ENCODE measurements at places on chromosomes 4 and X.

DNA sequence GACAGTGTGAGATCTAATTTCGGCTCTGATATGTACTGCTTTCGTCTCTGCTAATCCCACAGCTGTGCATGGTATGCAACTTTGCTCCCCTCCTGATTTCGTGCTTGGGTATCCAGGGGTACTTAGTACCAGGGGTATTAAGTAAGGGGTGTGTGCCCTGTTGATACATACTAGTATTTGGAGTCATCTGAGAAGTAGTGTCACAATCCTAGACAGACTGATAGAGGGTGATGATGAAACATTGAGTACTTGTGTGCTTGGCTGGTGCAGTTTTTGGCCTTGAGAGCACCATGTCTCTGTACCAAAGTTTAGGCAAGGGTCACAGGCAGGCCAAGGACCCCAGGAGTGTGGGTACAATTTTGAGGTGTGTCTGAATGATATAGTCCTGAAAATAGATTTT, 10.9 kb downstream of the GPAT3 start:
- DNase-seq = no peak

DNA sequence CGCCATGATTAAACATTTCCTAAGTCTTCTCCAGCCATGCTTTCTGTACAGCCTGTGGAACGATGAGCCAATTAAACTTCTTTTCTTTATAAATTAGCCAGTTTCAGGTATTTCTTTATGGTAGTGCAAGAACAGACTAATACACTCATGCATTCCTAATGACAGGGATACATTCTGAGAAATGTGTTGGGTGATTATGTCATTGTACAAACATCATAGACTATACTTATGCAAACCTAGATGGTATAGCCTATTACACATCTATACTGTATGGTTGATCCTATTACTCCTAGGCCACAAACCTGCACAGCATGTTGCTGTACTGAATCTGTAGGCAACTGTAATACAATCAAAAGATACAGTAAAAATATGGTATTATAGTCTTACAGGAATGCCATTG, 83.1 kb downstream of the ATOH1 start:
- no peak for DNase-seq

GRCh38 chr4:28973587-28974350, 1746.4 kb upstream of the PCDH7 start:
- no peak for DNase-seq

DNA sequence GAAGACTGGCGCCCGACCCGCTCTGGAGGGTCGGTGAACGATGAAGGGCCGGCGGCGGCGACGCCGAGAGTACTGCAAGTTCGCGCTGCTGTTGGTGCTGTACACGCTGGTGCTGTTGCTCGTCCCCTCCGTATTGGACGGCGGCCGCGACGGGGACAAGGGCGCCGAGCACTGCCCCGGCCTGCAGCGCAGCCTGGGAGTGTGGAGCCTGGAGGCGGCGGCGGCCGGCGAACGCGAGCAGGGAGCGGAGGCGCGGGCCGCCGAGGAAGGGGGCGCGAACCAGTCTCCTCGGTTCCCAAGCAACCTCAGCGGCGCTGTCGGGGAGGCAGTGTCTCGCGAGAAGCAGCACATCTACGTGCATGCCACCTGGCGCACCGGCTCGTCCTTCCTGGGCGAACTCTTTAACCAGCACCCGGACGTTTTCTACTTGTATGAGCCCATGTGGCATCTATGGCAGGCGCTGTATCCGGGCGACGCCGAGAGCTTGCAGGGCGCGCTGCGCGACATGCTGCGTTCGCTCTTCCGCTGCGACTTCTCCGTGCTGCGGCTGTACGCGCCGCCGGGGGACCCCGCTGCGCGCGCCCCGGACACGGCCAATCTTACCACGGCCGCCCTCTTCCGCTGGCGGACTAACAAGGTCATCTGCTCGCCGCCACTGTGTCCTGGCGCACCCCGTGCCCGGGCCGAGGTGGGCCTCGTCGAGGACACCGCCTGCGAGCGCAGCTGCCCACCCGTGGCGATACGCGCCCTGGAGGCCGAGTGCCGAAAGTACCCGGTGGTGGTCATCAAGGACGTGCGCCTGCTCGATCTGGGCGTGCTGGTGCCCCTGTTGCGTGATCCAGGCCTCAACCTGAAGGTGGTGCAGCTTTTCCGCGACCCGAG, 568 bp downstream of the CHST7 start:
- DNase-seq = peak; percentile 70

- no peak for DNase-seq
Observed at GRCh38 chr4:2948895-2949781, 14.1 kb downstream of the NOP14 start.

DNA sequence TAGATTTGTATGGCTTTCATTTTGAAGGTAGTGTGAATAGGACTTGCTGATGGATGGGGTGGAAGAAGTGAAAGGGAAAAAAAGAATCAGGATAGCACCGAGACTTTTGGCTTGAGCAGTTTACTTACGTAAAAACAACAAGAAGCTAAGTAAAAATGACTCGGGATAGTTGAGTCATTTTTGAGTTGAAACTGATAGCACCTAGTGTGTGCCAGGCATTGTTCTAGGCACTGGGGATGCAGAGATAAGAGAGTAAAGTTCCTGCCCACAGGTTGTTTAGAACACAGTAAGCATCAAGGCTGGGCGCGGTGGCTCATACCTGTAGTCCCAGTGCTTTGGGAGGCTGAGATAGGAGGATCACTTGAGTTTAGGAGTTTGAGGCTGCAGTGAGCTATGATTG, 34.7 kb downstream of the ADD1 start:
- DNase-seq = no peak

DNA sequence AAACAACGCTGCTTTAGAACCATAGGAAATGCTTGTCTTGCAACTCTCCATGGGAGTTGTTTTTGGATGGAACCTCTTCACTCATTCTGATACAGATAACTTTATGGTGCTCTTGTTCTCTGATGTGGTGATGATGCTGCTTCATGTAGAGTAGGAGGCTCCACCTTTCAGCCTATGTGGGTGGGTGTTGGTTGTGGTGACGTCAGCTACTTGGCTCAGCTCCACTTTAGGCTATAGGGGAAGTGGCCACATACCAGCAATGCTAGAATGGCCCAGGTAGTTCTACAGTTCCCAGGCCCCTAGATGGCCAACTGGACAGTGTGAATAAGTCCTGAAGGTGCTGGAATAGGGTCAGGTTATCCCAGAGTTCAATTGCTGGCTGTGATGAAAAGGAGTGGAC, 192.1 kb downstream of the TBX22 start:
- no peak for DNase-seq

DNA sequence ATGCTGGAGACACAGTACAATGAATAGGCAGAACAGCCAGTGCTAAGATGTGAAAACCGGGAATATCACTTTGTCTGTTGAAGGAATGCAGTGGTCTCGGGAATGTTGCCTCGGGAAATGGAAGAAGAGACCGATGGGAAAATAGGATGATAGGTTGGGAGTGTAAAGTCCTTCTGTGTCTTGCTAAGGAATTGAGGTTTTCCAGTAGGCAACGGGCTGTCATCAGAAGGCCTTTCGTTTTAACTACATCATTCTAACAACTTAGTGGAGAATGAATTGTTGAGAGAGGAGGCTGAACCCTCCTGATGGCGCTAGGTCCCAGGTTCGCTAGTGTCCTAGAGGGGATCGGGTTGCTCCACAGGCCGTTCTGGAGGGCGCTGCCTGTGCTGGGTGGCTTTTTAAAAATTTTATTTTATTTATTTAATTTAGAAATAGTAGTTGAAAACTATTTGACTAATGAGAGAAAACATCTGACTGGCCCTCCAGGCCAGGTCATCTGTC, 730 bp downstream of the VBP1 start:
- DNase-seq = no peak

DNA sequence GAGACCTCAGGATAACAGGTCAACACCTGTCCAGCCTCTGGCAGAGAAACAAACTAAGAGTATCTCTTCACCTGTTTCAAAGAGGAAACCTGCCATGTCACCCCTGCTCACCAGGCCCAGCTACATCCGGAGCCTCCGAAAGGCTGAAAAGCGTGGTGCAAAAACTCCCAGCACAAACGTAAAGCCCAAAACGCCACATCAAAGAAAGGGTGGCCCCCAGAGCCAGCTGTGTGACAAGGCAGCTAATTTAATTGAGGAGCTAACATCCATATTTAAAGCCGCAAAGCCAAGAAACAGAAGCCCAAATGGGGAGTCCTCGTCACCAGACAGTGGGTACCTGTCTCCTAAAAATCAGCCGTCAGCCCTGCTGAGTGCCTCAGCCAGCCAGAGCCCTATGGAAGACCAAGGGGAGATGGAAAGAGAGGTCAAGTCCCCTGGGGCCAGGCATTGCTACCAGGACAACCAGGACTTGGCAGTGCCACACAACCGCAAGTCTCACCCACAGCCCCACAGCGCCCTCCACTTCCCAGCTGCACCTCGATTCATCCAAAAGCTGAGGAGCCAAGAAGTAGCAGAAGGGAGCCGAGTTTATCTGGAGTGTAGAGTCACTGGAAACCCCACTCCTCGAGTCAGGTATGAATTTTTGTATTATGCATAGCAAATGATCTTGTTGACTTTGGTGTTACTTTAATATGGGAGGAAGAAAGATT, 15.1 kb downstream of the PALLD start:
- DNase-seq = no peak

GRCh38 chr4:20445933-20446723, 194.4 kb downstream of the SLIT2 start:
- DNase-seq = no peak

DNA sequence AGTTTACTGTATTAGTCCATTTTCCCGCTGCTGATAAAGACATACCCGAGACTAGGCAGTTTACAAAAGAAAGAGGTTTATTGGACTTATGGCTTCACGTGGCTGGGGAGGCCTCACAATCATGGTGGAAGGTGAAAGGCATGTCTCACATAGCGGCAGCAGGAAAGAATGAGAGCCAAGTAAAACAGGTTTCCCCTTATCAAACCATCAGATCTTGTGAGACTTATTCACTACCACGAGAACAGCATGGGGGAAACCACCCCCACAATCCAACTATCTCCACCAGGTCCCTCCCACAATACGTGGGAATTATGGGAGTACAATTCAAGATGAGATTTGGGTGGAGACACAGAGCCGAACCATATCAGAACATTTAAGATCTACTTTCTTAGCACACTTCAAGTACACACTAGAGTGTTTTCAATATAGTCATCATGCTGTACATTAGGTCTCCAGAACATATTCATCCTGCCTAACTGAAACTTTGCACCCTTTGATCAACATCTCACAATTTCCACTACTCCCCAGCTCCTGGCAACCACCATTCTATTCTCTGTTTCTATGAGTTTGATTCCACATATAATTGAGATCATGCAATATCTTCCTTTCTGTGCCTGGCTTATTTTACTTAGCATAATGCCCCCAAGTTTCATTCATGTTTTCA, 341.0 kb downstream of the ARHGAP24 start:
- DNase-seq = no peak

- DNase-seq = peak; percentile 50
Observed at GRCh38 chrX:65528705-65529340, 5.8 kb downstream of the LAS1L start.

GRCh38 chr4:188012426-188012945, 16.9 kb downstream of the ZFP42 start:
- DNase-seq = no peak

DNA sequence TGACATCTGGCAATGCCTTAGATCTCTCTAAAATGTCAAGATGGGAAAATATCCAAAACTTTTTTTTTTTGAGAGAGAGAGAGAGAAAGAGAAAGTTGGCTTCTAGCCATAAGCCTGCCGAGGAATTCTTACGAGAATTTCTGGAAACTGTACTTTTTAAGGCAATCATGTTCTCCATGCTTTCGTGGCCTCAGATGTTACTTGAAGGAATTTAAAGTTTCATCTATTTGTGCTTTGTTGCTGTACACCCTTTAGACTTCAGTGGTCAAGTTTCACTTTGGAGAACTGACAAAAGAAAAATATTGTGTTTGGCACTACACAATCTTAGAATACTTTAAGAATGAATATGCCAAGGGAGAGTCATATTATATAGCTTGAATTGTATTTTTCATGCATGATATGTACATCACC, 53.9 kb downstream of the FAT4 start:
- DNase-seq = no peak

DNA sequence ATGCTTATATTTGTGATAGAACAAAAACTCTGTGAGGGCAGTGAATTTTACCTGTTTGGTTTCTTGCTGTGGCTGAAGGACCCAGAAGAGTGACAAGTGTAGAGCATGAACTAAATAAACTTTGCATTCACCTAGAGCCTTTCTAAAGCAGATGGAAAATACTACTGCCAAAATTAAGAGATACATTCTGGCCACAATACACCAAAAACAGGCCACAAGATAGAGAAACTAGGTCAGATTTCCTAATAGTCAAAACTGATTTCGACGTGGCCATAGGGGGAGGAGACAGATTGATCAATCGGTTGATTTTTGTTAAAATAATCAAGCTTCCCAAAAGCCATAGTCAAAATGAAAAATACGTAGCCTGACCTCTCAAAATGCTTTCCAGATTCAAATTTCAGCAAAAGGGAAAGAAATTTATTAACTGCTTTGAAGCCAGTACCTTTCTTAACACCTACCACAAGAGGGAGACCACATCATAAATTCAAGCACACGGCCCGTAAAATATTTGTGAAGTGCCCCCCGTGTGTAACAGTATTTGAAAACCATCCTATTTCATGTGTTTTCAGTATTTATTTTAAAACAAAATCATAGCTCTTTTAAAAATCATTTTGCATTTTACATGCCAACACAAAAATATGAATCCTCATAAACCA, 132.4 kb downstream of the CORIN start:
- DNase-seq = no peak

- DNase-seq = no peak
Observed at GRCh38 chr4:70449220-70449619, 22.8 kb upstream of the MUC7 start.

DNA sequence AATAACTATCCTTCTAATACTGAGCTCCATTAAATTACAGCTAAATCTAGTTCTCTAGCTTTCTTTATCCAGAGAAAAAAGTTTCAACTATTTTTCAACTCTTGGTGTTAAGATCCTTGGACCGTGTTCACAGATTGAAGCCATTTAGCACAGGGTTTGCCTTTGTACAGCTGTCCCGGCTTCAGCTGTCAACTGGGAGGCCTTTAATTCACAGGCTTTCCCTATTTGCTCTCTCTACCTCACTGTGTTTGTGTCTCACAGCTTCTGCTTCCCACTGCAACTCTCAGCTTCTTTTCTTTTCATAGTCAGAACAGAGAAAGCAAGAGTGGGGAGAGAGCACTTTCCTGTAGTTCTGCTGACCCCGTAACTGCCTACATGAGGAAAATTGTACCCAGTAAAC, 76.9 kb upstream of the SMAD1 start:
- DNase-seq = no peak

DNA sequence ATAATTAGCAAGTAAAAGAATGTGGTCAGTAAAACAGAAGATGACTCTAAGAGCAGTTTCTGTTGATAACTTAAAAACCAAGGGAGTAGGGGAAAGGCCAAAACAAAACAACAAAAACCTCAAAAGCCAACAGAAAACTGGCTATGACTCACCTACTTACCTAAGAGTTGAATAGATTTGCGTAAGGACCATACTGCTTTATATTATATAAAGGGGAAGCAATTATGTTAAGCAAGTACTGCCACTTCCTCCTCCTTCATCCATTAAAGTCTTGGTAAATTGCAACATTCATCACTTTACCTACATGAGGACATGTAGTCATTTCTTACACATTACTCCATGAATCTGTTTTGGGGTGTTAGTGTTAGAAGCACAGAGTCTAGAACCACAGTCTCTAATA, 85.9 kb upstream of the FAM47A start:
- no peak for DNase-seq

GRCh38 chr4:128768373-128768996, 41.0 kb upstream of the JADE1 start:
- DNase-seq = no peak
